ENCODE measurements at places on chromosomes 5 and 9.

- no peak for DNase-seq
These were observed 156.3 kb upstream of the FST start for GRCh38 chr5:53323943-53324642.

- DNase-seq = no peak
These were observed 233.6 kb upstream of the TRPC7 start for GRCh38 chr5:136598802-136599404.

DNA sequence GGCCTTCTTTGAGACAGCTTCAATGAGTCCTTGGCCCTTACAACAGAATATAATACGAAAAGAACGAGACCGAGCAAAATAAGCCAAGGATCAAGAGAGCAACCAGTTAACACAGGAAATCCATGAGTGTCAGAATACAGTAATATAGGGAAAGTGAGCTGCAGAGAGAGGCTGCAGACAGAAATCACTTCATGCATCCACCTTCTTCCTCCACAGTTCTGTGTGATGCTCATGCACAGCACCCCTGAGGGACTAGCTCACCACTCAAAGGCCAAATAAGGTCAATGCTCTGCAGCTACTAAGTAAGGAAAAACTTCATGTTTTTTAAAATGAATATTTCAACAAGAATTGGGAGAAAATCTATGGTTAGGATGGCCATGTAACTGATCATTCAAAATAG, 257.1 kb downstream of the MCTP1 start:
- DNase-seq = no peak

DNA sequence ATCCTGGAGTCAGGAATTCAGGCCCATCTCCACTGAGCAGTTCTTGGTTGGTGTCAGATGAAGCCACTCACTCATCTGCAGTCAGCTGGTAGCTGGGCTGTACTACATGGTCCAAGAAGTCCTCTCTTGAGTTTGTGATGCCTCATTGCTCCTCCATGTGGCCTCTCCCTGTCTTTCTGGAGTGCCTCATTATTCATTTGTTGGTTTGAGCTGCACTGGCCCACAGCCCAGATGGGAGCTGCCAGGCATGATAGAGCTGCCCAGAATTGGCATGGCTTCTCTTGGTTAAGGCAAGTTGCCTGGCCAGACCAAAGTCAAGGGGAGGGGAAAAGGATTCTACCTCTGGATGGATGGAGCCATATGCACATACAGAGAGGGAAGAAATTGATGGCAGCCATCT, 8.0 kb downstream of the PTCD2 start:
- no peak for DNase-seq

- no peak for DNase-seq
These were observed 4.9 kb upstream of the IL4 start for GRCh38 chr5:132668706-132669454.

GRCh38 chr5:122699201-122699600, 75.7 kb upstream of the SNX2 start:
- no peak for DNase-seq

GRCh38 chr5:1936901-1937300, 54.2 kb upstream of the IRX4 start:
- DNase-seq = no peak

DNA sequence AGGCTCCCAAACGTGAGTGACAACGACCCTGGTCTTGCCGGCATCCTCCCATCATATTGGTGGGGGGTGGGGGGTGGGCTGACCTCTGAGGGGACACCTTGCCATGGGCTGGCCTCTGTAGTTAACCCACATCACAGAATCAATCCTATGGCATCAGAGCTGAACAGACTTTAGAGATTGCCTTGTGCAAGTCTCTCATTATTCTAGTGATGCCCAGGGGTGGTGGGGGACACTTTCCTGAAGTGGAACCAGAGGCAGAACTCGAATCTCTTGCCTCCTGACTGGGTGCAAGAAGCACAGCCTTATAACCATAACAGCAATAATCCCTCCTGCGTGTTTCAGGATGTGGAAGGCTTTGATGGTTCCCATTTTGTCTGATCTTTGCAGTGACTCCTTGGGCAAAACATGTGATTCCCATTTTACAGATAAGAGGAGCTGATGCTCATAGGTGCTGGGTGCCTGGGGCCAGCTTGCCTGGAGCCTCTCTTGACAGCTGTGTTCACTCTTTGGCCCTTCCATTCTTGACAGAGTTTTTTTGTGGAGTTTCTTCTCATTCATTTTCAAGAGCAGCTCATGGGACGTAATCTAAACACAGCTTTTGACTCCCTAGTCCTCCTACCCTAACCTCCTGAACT, 18.6 kb upstream of the PITX1 start:
- DNase-seq = no peak

DNA sequence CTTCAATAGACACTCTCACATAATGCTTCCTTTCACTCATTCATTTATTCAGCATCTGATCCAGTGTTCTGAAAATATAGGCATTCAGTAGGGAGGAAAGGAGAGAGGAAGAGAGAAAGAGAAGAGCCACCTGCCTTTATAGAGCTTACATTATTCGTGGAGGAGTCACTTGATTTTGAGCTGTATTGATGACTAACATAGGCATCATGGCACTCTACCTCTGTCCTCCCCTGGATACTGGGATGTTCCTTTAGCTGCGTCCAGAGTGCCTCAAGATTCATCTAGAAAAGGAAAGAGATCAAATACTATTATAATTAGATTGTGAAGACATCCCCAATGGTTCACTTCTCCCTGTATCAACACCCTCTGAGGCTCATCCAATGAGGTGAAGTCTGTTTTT, 345.1 kb downstream of the SPATA31D1 start:
- DNase-seq = no peak

- no peak for DNase-seq
These were observed 70.8 kb upstream of the FAM174A start for GRCh38 chr5:100464418-100464817.

- DNase-seq = no peak
These were observed 82.1 kb downstream of the GIN1 start for GRCh38 chr5:103037673-103038455.

DNA sequence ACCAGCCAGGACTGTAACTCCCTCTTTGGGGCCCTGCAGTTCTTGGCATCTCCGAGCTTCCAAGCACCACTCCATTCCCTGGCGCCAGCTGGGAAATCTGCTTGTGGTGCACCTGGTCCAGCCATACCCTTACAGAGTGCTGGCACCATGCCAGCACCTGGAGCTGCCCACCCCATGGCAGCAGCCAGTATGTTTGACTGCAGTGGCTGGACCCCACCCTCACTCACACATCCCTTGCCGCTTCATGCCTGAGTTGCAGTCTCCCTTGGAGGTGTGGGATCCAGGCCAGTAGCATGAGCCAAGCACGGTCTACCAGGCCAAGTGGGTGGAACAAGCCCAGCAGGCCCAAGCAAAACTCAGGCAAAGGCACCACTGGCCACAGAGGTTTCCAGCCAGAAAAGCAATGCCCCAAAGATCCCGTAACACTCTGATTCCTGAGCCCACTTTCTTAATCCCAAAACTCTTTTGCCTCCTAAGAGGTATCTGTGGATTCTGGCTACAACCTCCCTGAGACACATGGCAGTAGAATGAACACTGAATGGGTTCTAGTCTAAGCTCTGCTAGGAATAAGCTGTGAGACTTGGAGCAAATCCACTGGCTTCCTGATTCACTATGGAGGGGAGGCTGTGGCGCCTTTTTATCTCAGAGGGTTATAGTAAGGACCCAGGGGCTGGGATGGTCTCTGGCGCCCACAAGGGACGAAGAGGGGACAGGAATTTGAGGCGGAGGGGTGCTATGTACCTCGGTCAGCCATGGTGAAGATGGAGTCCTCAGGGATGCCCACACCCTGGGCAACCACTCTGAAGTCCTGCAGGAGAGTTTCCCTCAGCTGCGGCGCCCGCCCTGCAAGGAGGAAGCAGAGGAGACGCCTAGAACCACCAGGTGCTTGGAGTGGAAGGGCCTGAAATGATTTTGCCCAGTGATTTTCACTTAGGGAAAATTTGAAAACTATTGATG, 5.6 kb downstream of the AMBP start:
- DNase-seq = no peak

GRCh38 chr9:119375892-119376291, 6.7 kb upstream of the BRINP1 start:
- no peak for DNase-seq

GRCh38 chr5:119339344-119339743, 16.5 kb upstream of the TNFAIP8 start:
- DNase-seq = no peak

GRCh38 chr5:139642213-139642612, 5.9 kb upstream of the CXXC5 start:
- no peak for DNase-seq

GRCh38 chr5:10303699-10304170, 4.0 kb downstream of the CMBL start:
- no peak for DNase-seq

- peak; percentile 79 for DNase-seq
These were observed 4.8 kb downstream of the ATP6V1G1 start for GRCh38 chr9:114592356-114592755.

DNA sequence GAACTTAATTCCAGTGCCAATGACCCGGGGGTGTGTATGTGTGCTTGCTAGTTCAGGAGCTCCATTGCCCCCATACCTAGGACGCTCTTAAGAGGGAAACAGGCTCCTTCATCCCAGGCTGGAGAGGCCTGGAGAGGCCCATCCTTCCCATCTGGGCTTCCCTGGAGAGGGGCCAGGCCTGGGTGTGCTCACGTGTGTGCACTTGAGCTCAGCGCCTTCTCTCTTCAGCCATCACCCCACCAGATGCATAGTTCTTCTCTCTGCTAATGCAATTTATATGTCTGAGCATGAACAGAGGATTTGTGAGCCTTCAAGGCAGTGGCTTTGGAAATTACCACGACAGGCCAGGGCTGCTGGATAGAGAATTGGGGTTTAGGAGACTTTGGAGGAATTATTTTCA, 48.6 kb upstream of the SHB start:
- DNase-seq = no peak

DNA sequence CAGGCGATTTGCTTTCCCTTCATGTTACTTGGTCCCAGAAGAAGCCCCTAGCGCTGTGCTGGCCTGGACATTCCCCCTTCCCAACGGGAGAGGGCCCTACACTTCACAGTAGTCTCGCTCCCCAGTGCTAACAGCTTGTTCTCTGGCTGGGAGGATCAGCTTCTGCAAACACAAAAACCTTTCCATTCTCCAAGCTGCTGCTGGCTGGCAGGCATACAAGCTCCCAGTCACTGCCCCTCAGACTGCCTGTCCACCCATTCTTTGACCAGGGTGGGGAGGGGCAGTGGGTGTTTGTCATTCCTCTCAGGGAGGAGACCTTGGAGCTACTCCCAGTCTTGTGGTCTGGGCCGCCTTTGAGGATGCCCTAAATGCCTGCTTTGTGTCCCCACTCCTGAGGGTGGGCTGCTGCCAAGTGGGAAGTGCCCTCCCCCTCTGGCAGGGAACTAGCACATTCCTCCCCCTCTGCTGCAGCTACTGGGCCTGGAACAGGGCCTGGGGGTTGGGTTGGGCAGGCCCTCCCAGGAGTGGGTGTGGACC, 20.8 kb downstream of the ENHO start:
- DNase-seq = no peak

DNA sequence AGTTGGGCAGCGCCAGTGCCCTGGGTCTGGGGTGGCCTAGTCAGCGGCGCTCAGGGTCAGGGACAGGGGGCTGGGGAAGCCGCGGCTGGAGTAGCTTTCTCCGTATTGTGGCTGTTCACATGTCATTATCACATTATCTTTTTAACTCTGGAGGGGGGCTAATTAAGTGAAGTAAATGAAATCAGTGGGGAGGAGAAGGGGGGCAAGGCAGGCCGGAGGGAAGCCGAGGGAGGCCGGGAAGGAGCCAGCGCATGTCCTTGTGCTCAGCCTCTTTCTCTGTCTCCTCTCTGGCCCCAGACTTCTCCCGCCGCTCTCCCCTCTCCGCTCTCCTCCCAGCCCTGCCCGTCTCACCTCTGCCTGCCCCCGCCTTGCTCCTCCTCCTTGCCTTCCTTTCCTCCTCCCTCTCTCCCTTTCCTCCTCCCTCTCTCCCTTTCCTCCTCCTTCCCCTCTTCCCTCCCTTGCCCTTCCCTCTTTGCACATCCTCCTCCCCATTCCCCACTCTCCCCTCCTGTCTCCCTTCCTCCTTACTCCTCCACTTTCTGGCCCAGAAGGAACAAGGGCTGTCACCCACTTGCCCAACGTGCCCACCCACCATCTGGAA, 38.7 kb downstream of the ASS1 start:
- DNase-seq = no peak

DNA sequence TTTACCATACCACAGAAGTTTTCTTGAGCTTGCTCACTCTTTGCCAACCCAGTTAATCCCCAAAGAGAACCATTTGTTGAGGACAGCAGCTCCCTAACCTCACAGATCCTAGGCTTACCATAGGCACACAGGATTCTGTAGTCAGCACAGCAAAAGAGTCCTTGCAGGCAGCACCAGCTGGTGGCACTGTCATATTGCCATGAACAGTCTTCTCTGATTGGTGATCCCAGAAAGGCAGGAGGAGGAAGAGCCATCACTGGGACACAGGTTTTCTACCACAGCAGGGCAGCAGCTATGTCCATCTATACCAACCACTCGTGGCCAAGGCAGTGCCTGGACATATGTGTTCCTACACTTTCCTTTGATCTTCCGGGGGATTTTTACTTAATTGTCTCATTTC, 297.1 kb upstream of the CD180 start:
- no peak for DNase-seq

- peak; percentile 8 for DNase-seq
These were observed 9.6 kb downstream of the STK10 start for GRCh38 chr5:172178301-172178987.

DNA sequence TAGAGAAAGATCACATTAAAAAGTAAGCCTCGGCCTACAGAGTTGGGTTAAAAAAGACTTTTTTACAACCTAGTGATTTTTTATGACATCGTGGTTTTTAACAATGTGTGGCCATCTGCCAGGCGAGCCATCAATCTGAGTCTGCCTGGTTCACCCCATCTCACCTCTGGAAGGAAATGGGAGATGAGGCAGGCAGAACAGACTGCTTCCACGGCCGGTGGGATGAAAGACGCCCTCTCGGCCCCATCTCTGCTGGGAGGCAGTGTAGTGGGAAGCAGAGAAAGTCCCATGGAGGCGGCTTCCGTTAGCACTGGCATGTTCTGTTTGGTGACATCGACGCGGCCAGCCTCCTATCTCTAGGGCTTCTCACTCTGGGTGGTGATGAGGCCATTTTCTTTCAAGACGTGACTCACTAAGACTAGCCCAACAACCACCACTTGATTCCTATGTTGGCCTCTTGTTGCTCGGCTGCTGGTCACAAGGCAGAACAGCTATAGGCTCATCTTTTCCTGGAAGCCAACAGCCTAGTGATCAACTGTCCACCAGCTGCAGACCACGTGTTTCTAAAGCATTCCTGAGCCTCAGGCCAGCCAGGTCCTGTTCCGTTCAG, 132.4 kb upstream of the OTULINL start:
- DNase-seq = no peak

DNA sequence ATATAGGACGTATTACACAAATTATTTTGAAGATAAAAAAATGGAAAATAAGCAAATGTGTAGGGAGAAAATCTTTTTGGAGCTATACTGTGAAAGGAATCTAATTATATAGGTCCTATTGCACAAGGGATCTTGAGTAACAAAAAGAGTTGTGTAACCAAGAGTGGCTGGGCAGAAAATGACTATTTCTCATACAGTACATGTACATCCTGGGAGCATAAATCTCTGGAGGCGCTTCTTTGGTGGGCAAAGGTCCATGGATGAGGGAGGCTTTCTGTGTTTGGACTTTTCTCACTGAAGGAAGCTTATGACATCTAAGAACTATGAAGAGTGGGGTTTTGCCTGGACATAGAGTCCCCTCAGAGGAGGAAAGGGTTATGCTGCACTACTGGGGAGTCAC, 29.8 kb downstream of the ANKS6 start:
- no peak for DNase-seq

- no peak for DNase-seq
These were observed 91.6 kb downstream of the DMAC1 start for GRCh38 chr9:7707934-7708333.

- DNase-seq = no peak
These were observed 29.8 kb downstream of the TDRD7 start for GRCh38 chr9:97441729-97442128.

All from central memory CD4-positive, alpha-beta T cell (primary cell).